ENCODE measurements at places on chromosomes 4 and X.

- no peak for DNase-seq
These were observed 3.4 kb downstream of the NKRF start for GRCh38 chrX:119602701-119603255.

GRCh38 chr4:147617841-147618691, 869 bp downstream of the TMEM184C start:
- DNase-seq, result no peak

GRCh38 chrX:50718776-50719175, 95.2 kb downstream of the SHROOM4 start:
- no peak for DNase-seq

GRCh38 chr4:154086247-154086646, 297.4 kb upstream of the SFRP2 start:
- no peak for DNase-seq

DNA sequence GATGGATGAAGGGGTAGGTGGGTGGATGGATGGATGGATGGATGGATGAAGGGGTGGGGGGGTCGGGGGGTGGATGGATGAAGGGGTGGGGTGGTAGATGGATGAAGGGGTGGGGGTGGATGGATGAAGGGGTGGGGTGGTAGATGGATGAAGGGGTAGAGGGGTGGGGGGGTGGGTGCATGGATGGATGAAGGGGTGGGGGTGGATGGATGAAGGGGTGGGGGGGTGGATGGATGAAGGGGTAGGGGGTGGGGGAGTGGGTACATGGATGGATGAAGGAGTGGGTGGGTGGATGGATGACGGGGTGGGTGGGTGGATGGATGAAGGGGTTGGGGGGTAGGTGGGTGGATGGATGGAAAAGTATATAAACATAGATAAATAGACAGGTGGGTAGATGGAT, 74.2 kb downstream of the PRKX start:
- no peak for DNase-seq

GRCh38 chrX:23766650-23767551, 16.1 kb upstream of the SAT1 start:
- no peak for DNase-seq

DNA sequence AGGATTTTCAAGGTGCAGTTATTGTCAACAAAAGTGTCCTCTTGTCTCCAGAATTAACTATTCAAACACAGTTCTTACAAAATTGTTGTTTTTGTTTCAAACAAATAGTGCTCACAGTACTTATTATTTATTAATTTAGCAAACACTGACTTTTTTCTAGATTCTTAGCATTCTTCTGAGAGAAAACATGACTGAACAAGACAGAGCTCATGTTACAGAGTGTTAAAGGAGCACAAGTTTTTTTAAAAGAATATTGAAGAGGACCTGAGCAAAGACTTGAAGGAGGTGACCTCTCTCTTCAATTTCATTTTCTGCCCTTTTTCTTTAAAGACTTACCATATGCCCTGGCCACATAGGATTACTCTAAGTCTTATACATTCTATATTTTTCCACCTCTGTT, 2220.3 kb upstream of the AGA start:
- DNase-seq, result no peak

DNA sequence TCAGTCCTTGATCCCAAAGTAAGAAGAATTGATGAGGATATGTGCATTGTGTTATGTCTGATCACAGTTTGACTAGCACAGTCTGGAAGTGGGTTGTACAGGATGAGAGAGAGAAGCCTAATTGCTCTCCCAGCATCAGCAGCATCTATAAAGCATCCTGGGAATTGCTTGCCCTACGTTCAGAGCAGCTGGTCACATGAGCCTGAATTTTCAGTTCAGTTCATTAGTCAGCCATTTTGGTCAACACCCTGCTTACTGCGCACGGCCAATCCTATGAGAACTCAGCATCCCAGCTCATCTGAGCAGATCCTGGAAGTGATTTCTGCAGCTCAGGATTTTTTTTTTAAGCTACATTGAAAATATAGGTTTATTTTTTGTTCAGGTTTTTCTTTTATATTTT, at the start of gene RUFY3:
Gene RUFY3 (plus strand): TSS at position 218 of the 400 bp plus-strand sequence. CDS start 610 bp downstream, outside the sequence.
- peak; percentile 82 for DNase-seq

DNA sequence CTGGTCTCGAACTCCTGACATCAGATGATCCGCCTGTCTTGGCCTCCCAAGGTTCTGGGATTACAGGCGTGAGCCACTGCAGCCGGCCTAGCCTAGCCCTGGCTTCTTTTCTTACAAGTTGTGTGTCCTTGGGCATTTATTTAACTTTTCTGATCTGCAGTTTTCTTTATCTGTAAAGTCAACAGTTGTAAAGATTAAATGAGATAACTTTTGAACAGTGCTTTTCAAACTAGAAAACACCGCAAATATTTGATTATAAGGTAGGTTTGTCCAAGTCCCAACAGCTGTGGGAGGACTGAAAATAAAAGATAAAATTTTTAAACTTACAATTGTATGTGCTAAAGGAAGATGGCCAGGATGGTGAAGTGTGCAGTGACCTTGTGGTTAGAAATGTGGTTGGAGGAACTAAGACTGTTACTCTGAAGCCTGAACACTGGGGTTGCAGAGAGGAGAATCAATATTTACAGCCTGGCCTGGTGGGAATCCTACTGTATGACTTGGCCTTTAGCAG, 44.8 kb downstream of the GSX2 start:
- no peak for DNase-seq

DNA sequence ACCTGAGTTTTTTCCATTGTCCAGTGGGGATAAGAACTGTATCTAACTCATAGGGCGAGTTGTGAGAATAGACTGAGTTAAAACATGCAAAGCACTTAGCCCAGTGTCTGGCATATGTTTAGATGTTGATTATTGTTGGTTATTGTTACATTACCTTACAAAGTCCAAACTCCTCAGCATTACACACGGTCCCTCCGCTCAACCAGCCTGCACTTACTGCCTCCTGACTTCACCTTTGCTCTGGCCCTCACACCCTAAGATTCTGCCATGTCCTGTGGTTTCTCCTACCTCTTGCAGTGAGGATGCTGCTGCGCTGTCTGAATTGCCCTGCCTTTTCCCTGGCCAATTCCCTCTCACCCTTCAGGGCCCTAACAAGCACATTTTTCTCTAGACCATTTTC, 302.2 kb upstream of the GALNT7 start:
- DNase-seq, result no peak

DNA sequence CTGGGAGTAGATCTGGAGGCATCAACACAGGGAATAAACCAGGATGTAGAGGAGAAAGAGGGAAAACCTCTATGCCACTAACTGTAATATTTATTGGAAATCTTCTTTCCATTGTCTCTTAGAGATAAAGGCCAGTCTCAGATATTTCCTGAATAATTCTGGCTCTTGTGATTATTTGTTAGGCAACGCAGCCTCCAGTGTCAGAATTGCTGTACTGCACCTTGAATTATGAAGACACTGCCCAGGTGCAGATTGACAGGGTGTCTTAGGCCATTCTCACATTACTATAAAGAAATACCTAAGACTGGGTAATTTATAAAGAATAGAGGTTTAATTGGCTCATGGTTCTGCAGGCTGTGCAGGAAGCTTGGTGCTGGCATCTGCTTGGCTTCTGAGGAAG, 100.7 kb upstream of the ZDHHC15 start:
- no peak for DNase-seq

GRCh38 chr4:116275006-116275405, 810.4 kb downstream of the TRAM1L1 start:
- no peak for DNase-seq

DNA sequence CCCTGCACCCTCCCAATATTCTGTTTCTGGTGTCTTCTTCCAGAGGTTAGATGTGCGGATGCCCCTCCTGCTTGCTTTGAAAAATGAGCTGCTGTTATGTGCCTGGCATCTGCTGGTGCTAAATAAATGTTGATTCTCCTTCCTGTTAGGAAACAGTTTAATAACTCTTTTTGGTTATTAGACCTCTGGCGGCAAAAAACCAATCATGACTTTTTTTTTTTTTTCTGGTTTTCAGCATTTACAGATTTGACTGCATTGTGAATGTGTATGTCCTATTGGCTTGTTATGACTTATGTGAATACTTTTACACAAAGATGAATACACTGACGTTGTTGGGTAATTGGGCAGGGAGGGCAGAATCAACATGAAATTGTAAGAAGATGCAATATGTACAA, 13.6 kb upstream of the TMEM156 start:
- no peak for DNase-seq

DNA sequence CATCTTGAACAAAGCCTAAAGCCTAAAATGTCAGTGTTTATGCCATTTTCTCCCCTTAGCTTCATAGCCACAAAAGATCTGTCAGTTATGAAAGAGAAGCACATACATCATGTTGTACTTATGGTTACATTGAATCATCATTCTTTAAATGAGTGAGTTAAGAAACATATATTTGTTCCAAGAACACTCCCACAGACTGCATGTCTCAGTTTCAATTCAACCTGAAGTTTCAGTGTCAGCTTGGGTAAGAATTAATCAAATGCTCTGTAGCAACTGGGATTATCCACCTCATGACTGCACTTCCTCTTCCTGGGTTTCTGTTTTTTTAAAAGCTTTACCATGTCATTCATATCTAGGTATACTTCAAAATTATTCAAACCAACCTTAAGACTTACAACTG, 3.9 kb upstream of the TMPRSS11B start:
- no peak for DNase-seq

GRCh38 chr4:5708449-5709206, at the start of gene EVC2:
EVC2 (minus strand) TSS chr4:5708559; CDS start chr4:5708513, 46 bp downstream.
- DNase-seq, result no peak

DNA sequence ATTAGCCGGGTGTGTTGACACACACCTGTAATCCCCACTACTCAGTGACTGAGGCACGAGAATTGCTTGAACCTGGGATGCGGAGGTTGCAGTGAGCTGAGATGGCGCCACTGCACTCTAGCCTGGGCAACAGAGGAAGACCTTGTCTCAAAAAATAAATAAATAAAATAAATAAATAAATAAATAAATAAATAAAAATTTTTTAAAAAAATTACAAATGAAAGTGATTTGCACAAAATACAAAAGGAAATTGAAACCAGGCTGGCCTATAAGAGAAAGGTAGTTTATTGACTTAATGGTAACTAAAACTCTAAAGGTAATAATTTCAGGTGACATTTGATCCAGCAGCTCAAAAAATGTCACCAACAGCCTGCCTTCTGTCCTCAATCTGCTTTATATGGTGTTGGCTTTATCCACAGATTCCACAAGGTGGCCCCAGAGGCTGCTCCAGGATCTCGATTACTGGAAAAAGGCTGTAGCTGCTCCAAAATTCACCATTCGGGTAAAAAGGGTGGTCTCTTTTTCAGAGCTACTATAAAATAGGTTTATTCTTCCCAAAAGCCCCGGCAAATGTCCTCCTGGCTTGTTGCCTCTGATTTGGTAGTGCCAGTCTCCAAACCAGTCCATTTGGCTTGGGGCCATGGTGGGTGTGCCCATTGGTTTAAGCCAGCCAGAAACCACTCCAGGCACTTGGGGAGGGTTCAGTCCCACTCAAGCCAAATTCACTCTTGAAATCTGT, 61.4 kb upstream of the TRIM2 start:
- peak; percentile 59 for DNase-seq

DNA sequence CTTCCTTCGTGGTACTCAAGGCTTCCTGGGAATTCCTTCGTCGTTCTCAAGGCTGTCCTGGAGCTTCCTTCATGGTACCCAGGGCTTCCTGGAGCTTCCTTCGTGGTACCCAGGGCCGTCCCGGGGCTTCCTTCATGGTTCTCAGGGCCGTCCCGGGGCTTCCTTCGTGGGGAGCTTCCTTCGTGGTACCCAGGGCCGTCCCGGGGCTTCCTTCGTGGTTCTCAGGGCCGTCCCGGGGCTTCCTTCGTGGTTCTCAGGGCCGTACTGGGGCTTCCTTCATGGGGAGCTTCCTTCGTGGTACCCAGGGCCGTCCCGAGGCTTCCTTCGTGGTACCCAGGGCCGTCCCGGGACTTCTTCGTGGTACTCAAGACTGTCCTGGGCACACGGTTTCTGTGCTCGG, 339.6 kb upstream of the FAT1 start:
- no peak for DNase-seq

- no peak for DNase-seq
These were observed 20.2 kb downstream of the SHOX start for GRCh38 chrX:650811-651210.

GRCh38 chrX:130550351-130550750, 148.6 kb downstream of the RBMX2 start:
- DNase-seq, result no peak

DNA sequence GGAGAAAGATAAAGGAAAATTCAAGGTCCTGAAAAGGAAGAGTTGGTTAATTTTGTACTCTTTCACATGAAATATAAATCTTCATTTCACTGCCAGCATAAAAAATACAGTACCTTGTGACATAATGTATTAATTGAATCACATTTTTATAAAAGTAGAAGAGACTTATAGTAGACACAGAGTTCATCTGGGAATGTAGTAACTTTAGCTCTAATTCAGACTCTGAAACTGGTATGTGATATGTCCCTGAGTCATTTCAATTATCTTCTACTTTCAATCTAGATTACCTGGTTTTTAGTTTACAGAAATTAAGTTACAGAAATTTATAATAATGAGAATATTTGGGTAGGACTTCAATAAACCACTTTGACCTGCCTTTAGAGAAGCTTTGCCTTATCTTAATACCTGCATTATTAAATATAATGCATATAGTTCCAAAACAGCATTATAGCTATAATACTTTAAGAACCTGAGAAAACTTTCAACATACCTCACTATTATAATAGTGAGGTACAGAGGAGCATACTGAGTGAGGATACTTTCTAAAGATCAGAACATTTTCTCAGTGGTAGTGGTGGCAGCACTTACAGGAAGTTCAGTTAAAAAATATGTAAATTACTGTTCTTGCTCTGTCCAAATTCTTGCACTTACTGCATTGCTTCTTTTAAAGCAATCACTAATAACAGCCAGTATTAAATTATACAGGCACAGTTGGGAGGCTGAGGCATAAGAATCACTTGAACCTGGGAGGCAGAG, 11.2 kb downstream of the NEK1 start:
- DNase-seq, result no peak

DNA sequence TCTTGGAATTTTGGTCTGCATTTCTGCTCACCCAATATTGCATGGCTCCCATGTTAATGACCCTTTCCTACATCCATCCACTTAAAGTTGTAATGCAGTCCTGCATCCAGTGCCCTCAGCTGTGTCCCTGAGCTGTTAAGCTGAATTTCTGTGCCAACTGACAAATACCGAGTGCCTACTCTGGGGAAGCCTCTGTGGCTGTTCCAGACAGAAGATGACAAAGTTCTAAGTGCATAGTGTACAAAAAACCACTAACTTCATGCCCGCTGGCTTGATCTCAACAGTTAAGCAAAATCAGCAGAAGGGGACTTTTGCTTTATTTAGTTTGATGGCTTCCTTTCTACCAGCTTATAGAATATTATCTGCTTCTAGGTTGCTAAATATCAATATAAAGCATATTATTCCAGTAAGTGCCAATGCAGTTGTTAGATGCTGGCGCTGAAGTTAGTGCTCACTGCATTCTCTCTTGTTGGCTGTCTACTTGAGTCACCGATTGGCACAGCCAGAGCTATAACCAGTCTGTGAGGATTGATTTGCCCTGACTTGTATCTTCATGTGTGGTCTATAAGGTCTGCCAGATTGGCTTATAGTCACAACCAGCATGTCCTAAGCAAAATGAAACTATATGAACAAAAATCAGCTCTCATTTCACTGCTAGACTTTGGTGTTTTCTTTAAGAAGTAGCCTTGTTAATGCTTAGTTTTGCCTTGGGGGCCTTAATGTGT, 98.9 kb downstream of the KLHL8 start:
- DNase-seq, result no peak

- no peak for DNase-seq
These were observed 21.9 kb upstream of the CFAP299 start for GRCh38 chr4:80313627-80314026.

Data from NCI-H748 treated with DMSO at 0.1 percent for 48 hours (cell line).